DMS53 (cell line): ENCODE measurements at places on chromosomes 2 and 18.

DNA sequence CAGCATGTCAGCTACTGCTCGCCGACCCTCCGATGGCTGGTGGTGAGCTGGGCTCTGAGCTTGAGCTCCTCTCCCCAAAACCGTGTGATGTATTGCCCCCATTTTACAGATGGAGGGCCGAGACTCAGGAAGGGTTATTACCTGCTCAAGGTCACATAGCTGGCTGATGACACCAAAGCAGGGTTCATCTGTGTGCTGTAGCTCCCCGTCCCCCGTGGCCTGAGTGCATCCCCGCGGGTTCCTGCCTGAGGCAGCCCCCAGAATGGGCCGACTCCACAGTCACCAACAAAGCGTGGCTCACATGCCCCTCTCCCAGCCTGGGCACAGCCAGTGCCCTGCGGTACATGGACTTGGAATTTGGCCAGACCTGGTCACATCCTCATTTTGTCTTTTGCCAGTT, 198.6 kb downstream of the TFCP2L1 start:
- no peak for DNase-seq

- peak; percentile 48 for DNase-seq
Measured at GRCh38 chr2:54176577-54176976, 61.2 kb downstream of the ACYP2 start.

DNA sequence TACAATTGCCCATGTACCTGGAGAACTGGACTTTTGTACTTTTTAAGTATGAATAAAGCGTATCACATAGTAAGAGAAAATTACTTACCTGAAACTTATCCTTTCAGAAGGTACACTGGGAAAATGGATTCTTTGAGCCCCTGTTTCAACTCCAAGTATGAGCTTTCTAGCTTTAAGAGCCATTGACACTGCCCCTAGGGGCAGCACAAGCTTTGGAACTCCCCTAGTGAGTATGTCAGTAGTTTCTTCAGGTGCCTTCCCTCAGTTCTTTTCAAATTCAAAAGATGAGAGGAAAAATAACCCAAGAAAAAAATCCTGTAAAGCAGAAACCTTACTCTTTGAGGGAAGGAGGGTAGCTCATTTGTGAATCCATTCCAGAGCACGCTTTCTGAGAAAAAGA, 124.1 kb downstream of the MEMO1 start:
- DNase-seq, result peak; percentile 18

GRCh38 chr2:144117086-144117485, 402.8 kb downstream of the ZEB2 start:
- DNase-seq, result no peak

GRCh38 chr18:27627927-27628326, 442.8 kb upstream of the CHST9 start:
- peak; percentile 9 for DNase-seq

- no peak for DNase-seq
Measured at GRCh38 chr2:167054881-167055280, 166.6 kb downstream of the XIRP2 start.

GRCh38 chr18:50992351-50992762, 24.5 kb downstream of the ELAC1 start:
- no peak for DNase-seq

DNA sequence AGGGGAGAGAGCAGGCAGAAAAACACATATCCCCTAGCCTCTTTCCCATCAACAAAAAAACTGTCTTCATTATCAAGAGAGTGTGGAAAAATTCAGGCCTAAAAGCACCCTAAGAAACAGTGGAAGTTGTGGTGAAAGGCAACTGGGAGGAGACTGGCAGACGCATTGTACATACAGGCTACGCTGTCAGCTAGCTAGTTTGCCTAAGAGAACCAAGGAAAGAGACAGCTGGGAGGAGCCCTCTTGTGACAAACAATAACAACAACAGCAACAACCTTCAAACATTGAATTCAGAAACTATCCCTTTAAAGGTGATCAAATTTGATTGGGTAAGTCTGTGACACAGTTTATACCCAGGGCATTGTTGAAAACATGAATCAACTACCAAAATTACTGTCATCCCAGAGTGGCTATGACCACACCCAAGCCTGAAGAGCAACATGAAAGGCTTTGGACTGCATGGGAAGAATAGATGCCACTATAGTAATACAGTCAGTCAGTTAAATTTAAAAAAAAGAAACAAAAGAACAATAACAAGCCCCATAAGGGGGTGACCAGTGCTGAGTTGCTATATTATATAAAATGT, 88.9 kb upstream of the CRIM1 start:
- DNase-seq, result no peak

- no peak for DNase-seq
Measured at GRCh38 chr2:181264441-181264840, 192.7 kb upstream of the ITGA4 start.

- DNase-seq, result no peak
Measured at GRCh38 chr2:12243381-12243780, 473.4 kb upstream of the TRIB2 start.

DNA sequence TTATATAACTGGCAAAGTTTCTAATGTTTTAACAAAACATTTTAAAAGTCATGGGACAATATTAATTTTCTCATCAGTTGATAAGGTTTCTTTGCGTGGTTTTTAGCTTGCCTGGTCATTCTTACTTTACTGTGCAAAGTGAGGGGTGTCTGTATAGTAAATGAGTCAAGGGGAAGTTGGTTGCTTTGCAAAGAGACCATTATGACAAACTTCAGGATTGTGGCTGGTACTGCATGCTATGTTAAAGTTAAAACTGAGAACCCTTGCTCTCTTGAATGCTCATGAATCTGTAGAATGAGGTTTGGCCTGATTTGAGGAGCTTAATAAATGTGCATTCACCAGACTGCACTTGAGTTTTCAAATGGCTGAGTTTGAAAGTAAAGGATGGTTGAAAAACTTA, 47.0 kb downstream of the COL4A4 start:
- no peak for DNase-seq

GRCh38 chr2:157441072-157441454, 2.8 kb downstream of the CYTIP start:
- no peak for DNase-seq

DNA sequence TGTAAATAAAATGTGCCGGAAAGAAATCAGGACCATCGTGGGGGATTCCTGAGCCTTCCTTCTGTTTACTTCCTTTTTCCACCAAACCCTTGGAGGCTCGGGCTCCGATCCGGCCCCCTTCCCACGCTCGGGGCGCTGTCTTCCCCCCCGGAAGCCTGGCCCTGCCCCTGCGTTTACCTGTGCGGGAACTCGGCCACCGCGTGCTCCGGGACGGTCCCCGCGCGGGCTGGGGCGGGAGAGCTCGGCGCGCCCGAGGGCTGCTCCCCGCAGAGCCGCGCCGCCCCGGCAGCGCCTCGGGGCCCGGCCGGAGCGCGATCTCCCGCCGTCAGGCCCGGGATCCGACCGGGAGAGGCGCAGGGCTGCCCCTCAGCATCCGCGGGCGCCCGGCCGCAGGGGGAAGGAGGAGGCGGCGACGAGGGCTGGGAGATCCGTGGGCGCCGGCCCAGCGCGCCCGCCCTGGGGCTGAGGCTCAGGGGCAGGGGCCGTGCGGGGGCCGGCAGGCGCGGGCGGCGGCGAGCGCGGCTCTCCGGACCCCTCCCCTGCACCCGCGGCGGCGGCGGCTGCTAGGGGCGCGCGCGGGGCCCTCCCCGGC, 435 bp downstream of the ADCY3 start:
- peak; percentile 60 for DNase-seq

DNA sequence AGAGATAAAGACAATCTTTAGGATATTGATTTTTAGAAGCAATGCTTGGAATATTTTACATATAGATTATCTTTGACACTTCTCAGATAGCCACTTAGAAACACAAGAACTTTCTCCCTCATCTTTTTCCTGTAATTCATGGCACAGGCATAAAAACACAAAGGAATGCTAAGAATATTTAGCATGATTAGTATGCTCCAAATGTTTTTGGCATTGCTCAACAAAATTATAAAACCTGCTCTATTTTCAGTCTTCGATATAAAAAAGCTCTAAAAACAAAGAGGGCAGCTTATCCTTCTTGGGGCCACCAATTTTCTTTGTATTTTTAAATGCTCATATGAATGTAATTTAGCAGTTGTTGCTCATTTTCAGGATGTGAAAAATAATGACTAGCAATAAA, 90.8 kb downstream of the RAD51AP2 start:
- no peak for DNase-seq

DNA sequence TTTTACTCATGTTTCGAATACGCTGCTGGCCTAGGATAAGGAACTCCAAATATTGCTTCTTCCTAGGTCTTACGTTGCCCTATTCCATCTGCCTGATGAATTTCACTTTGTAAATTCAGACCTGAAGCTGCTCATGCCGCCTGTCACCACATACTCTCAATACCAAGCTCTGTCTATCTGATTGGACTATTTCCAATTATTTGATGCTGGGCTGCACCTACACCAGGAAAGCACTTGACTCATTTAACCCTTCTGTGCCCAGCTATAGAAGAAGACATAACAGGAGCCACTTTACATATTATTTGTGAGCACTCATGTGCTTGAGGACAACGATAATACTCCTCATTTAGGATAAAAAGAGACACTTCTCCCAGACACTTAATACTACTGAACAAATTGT, 1293.9 kb upstream of the LRRTM1 start:
- DNase-seq, result no peak

DNA sequence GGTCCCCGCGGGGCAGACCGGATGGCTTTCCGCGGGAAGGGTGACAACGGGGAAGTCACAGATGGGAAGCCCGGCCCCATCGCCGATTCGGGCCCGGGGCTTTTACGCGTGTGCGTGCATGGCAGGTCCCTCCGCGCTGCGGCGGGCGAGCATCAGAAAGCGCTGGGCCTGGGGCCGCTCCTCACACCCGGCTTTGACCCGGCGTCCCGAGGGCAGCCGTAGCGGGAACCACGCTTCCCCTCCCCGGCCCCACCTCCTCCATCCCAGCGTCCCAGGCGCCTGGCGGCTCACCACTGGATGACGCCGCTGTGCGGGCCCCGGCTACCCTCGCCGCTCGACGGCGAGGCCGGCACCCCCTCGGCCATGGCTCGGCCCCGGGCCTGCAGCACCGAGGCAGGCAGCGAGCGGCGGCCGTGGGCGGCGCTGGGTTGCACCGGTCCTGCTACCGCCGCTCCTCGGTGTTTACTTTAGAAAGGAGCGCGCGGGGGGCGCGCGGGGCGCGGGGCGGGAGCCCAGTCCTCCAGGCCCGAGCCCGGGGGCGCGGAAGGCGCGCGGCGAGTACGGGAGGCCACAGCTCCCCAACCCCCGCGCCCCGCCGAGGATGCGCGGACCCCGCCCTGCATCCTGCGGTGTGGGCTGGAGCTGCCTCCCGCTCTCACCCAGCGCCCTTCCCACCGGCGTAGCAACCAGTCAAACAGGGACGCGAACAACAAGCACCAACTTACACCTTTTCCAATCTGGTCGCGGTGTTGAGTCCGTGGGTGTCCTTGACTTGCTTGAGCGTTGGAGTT, 806 bp downstream of the RFX8 start:
- peak; percentile 77 for DNase-seq
